ENCODE measurements at places on chromosomes 4 and X.

DNA sequence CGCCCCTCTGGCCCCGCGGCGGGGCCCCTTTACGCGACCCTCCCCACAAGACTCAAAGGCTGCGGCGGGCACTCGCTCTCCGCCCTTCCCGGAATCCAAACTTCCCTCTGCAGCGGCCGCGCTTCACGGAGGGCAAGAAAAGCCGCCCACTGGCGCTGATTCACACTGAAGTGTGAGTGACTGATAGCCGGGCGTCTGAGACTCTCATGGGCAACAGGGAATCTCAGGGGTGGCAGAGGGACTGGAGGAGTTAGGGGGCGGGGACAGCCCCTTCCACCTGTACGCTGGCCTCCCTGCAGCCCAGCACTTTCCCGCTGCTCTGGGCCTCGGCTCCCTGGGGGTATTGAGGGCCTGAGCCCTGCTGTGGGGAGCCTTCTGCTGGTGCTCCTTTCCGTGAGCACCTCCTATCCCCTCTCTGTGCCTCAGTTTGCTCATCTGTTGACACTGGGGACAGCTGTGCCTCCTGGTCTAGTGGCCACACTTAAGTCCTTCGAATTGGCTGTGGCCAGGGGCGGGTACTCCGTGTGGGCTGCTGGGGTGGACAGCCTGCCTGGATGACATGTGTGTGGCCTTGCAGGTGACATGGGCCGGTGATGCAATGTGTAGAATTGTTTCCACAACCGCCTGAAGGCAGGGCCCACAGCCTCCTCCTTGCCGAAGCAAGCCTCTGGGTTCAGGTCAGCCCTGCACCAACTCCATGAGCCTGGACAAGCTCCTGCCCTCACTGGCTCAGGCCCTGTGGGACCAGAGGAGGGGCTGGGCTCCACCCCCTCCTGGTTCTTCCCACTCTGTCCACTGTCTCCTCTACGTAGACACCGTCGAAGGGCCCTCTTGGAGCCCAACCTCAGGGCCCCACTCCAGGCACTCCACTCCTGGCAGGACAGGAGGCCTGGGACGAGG is 951 bp downstream of the SH3BP2 start:
- DNase-seq: peak; percentile 69

GRCh38 chr4:139295942-139296299 is 5.4 kb upstream of the NAA15 start:
- DNase-seq: no peak

DNA sequence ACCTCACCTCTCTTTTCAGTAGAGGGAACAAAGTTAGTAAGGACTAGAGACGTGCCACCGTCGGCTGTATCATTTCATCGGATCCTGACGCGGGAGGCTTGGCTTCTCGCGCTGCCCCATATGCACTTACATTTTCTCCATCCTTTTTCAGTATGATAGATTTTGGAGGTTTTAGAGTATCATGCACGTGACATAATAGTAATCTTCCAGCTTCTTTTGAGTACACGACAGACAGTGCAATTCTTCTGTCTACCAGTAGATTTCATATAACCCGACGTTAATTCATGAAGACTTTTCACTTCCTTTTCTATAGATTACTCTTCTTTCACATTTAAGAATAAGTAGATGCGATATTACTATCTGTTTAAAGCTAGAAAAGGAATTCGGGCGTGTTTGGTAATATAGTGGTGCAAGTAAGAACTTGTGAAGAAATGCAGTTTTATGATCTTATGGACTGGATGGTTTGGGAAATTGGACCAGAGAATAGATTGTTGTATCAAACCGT is 1.0 kb downstream of the CDS1 start:
- no peak for DNase-seq

GRCh38 chr4:52665592-52665991 is 6.5 kb upstream of the USP46 start:
- peak; percentile 43 for DNase-seq

GRCh38 chr4:111562826-111563225 is 582.4 kb upstream of the FAM241A start:
- no peak for DNase-seq

DNA sequence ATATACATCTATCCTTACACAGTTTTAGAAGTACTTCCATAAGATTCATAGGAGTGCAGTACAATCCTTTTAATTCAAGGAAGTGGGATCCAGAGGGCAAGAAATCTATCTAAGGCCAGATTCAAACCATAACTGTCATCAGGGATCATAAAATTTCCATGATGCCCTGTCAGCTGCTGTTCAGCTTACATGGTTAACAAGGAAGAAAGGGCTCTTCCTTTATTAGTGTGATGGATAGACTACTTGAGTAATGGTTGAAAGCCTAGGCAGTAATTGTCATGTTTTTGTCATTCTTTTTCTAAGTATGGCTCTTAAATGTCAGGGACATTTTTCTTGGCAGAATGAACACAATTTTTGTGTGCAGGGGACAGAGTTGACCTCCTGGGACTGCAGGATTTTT is 159.8 kb upstream of the CXCL13 start:
- no peak for DNase-seq

DNA sequence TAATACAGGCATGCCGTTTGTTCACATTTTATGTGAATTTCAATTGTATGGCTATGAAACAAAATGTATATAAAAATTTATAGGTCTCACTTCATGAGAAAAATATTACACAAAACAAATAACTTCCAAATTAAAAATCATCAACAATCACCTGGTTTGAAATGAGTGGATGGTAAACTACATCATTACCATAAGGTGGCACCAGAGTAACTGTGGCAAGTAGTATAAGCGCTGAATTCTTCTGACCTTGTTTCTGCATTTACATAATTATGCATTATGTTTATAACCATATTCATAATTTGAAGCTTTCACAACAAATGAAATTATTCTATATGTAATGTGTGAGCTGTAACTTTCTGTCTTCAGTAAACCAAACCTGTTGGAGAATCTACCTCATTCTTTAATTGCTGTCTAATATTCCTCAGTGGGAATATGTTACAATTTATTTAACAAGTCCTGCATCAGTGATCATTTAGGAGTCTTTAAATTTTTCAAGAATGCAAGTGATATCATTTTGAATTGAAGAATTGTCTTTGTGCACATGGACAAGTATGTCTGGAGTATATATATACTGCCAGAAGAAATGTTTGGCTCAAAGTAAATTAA is 55.2 kb downstream of the MMRN1 start:
- no peak for DNase-seq

GRCh38 chr4:33133723-33134122 is 2413.6 kb downstream of the PCDH7 start:
- no peak for DNase-seq

DNA sequence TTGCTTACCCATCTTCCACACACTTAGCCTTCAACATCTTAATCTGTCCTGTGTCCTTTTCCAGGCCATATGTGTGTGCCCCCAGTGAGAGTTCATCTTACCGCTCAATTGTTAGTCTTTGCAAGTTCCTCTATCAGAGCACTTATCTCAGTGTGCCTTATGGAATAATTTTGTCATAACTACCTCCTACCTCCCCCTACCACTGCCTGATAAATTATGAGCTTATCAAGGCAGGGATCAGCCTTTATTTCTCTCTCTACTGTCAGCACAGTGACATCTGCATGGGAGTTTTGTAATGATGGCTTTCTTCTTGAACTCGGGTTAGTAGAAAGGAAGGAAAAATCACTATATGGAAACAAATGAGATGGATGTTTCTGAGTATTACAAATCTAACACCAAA is 53.2 kb downstream of the MTM1 start:
- no peak for DNase-seq
